ENCODE measurements at places on chromosomes 6 and 20.

GRCh38 chr6:5113096-5113495, 28.0 kb downstream of the PPP1R3G start:
- DNase-seq, result no peak

DNA sequence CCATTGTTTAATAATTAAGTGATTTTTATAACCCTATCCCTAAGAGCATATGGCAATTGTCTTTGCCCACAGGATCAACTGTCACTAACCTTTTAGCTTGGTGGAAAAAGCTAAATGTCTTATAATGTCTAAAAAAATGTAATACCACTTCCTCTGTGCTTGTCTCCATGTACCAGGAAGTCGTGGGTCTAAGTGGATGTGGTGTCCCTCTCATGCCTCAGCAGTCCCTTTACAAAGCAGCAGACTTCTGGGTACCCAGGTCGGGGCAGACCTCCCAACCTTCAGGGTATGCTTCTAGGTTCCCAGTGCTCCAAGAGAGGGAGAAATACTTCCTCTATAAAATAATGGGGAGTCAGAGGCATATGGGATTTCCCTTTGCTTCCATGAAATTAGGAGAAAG, 74.7 kb downstream of the ZHX3 start:
- DNase-seq, result peak; percentile 59

DNA sequence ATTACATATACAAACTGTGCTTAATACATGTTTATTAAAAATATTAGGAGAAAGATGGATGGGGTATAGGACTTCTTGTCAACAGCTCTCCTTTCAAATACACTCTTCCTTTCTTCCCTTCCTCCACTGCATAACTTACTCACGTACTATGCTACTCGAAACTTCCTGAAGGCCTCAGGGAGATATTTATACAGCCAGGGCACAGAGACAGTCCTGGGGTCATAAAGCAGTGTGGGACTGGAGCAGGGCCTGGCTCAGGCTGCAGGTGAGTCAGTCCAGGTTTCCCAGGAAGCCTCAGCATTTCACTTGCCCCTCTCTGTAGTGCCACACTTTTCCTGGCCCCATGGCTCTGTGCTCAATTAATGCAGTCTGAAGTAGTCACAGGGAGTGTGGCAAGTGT, 157.0 kb downstream of the UBE3D start:
- no peak for DNase-seq

DNA sequence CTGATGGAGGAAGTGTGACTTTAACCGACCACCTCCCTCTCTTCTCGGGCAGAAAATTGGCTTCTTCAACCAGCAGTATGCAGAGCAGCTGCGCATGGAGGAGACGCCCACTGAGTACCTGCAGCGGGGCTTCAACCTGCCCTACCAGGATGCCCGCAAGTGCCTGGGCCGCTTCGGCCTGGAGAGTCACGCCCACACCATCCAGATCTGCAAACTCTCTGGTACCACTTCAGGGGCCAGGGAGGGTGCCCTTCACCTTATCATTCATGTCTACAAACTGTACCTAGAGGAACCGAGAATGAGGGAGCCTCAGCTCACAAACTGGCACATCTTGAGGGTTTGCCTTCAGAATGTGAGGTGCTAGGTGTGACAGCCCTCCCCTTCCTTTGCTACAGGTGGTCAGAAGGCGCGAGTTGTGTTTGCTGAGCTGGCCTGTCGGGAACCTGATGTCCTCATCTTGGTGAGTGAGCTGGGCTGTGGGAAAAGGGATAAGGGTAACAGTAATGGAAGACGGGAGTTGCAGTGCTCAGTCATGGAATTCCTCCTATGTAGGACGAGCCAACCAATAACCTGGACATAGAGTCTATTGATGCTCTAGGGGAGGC, 18.6 kb downstream of the ABCF1 start:
- DNase-seq, result no peak

- DNase-seq, result no peak
Measured at GRCh38 chr6:117947234-117947633, 40.2 kb downstream of the SLC35F1 start.

DNA sequence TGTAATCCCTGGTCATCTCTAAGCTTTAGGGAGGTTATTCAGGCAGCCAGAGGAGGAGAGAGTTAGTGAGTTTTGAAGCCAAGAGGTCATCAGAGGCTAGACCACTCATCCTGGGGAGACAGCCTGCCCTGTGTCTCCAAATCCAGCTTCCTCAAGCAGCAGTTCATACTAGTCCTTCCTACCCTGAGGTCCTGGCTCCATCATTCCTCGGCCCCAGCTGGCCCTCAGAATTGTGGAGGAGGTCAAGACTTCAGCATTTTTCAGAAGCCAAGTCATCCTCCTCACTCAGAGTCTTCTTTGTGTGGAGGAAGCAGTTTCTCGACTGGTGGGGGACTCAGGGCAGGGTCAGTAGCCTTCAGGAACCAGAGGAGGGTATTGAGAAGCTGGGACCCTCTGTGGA, 12.4 kb upstream of the KIAA1755 start:
- no peak for DNase-seq

GRCh38 chr6:139468178-139468819, 93.9 kb upstream of the CITED2 start:
- DNase-seq, result no peak

- no peak for DNase-seq
Measured at GRCh38 chr20:38471987-38472512, 593 bp upstream of the RALGAPB start.

DNA sequence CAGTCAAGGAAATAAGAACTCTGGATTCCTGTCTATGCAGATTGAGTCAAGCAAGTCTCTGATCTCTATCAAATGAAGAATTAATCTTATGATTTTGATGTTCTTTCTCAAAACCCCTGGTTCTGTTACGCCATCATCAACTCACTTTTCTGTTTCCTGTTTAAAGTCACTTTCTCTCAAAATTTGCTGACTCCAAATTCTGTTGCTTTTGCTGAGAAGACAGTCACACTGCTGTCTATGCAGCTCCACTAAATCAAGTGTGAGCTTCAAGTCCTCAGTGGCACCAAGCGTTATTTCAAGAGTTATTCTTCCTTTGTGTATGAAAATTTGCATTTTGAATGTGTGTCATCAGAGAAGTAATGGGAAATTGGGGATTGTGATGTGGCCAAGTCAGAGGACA, 663.3 kb downstream of the KIF16B start:
- no peak for DNase-seq

DNA sequence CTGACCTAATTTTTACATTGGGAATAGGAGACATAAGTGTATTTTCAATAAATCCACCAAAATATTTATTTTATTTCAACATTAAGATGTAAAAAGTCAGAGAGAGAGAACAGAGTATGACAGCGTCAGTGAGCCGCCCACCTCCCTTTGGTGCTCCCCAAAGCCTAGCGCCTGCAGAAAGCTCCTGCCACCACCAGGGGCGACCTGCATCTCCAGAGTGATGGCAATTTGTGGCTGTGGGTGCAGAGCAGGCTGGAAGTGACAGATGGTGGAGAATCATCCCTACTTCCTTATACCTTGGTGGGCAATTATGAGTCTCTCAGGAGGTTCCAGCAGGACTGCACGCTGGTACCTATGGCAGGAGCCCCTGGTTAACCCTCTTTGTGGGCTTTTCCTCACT, 87.3 kb downstream of the PTPRT start:
- DNase-seq, result no peak

- no peak for DNase-seq
Measured at GRCh38 chr20:50310673-50311051, 120.0 kb downstream of the CEBPB start.

- DNase-seq, result peak; percentile 85
Measured at GRCh38 chr6:134240665-134241431, 77.1 kb downstream of the SGK1 start.

GRCh38 chr6:22727710-22728109, 158.3 kb downstream of the HDGFL1 start:
- DNase-seq, result no peak

GRCh38 chr6:68641172-68641571, 6.1 kb downstream of the ADGRB3 start:
- no peak for DNase-seq

- DNase-seq, result no peak
Measured at GRCh38 chr6:168243812-168244376, 75.7 kb downstream of the DACT2 start.

GRCh38 chr6:118791499-118791898, 102.5 kb upstream of the ASF1A start:
- no peak for DNase-seq

DNA sequence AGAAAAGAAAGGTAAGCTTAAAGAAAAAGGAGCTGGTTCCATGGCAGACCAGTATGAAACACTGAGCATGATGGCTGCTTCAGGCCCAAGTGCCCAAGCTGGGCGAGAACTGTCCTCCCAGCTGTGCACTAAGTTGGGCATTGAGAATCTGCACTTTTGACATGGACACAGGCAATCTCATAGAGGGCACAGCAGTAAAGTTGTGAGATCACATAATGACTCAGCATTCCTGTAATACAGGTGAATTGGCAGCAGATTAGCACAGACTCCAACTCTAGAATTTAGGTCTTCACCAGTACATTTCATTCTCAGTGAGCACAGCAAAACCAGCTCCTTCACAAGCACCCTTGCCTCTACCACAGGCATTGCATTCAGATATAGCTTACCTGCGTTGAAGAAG, 343.4 kb downstream of the PKHD1 start:
- DNase-seq, result no peak
